ENCODE measurements at places on chromosomes 16 and 17.

DNA sequence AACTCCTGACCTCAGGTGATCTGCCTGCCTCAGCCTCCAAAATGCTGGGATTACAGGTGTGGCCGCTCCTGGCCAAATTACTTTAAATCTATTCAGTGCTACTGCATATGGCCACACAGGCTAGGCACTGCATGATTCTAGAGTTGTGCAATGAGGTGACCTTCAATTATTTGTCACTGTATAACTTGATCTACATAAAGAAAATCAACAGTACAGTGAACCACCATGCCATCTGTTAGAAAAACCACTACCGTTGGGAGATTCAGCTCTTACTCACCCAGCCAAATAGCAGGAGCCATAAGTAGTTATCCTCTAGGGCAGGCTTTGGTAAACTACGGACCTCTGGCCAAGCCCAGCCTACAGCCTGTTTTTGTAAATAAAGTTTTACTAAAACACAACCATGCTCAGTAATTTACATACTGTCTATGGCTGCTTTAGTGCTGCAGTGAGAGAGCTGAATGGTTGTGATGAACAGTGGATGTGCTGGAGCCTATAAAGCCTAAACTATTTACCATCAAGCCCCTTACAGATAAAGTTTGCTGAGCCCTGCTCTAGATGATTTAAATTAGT, 40.7 kb upstream of the TANC2 start:
- no peak for DNase-seq

- no peak for DNase-seq
Observed at GRCh38 chr16:75105306-75106061, 11.1 kb downstream of the LDHD start.

DNA sequence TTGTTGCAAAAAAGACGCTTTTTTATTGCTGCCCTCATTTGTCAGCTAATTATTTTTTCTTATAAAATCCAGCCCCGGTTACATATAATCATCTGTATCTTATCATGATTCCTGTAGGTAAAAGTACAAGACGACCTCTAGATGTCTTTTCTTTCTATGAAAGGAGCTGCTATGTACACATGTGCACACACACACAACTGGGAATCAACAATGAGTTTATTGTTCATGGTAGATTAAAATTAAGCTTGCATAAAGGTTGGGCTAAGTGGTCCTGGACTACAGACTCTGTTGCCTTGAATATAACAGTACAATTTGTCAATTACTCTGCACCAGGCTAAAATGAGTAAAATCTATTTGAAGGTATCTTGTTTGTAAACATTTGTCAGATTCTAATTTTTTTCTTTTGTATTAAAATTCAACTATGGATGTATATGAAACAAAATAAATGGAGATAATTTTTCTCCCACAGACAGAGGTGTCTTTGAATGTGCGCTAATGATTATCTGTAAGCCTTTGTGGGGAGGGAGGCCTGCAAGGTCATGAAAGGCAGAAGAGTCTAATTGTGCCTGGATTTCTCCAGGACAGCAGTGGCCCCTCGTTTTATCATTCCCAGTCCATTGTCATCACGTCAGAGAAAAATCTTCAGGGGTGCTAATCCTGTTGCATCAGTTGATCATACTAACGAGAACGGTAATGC, 13.4 kb downstream of the C17orf58 start:
- no peak for DNase-seq

- no peak for DNase-seq
Observed at GRCh38 chr16:69324013-69324531, 6.3 kb downstream of the PDF start.

DNA sequence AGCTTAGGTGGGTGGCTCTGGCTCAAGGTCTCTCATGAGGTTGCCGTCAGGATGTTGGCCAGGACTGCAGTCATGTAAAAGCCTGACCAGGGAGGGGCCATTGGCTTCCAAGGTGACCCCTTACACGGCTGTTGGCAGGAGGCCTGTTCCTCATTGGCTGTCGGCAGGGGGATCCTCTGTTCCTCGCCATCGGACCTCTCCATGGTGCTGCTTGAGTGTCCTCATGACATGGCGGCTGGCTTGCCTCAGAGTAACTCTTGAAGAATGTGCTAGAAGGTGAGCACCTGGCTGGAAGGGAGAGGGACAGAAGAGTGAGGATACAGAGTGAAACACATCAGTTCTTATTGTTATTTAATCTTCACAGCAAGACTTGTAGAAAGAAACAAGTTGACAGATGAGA, 4.7 kb upstream of the RPRML start:
- no peak for DNase-seq

DNA sequence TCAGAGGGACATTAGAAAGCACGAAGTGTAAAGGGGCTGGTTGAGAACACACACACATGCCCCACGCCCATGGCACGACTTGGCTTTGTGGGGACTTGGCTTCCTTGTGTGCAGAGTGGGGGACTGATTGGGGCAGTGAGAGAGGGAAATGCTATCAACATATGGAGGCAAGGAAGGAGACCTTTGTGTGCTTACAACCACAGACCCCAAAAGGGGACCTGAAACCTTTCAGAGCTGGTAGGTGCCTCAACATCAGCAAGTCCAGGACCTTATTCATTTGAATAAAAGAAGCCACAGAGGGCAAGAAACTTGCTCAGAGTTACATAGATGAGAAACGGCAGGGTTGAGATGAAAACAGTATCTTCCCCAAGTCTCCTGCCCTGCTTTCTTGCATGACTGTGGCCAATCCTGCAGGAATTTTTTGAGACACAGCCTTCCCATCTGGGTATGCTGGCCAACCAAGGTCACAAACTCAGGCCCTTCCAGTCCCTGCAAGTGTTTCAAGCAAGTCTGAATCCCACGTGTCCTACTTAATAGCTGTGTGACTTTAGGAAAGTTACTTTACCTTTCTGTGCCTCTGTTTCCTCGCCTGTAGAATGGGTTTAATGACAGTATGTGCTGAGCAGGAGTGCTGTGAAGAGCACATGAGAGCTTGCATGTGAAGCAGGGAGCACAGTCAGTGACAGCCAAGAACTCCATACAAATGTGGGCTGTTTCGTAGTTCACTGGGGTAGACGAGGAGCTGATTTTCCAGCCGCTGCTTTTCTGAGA, 26.2 kb downstream of the C16orf78 start:
- no peak for DNase-seq
